ENCODE measurements at places on chromosomes 7 and 10.

DNA sequence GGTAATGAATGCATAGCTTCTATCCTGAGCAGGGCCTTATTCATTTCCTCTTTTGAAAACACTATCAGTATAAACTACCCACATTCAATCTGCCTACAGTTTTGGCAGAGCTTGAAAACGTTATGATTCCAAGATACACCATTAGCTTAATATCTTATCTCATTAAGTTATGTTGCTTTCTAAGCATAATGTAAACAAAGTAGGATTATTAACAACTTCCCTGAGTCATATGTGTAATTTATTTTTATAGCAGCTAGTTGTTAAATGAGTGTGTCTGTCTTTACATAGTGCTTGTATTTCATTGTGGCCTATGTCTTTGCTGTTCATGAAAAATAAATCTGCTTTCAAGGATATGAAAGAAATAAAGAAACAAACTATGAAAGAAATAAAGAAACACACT, 106.2 kb upstream of the DLX6 start:
- no peaks in the 10 kb centered on the region for H3K27me3 ChIP-seq
- H3K27ac ChIP-seq, result no peak overlapping the region
- DNase-seq, result no peak
- H3K36me3 ChIP-seq, result no peaks in the 10 kb centered on the region

DNA sequence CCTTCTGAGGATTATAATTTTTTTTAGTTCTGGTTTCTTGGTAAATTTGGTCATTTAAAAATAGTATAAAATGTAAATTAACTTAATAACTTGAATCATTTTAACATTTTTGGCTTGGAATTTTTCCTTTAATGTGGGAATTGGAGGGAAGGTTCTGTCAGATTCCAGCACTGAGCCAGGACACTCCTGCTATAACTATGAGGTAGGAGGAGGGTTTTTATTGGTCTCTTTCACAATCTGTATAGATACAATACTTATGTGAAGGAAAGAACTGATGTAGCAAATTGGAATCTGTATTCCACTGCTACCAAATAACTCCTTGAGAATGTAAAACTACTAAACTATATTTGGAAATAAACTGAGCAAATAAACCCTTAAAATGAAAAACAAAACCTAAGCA, 3.2 kb downstream of the PRKG1 start:
- H3K27me3 ChIP-seq, result peaks cover 18% of the 10 kb centered on the region
- peaks cover 6% of the 10 kb centered on the region for H3K4me1 ChIP-seq
- DNase-seq, result no peak
- no peak overlapping the region for H3K27ac ChIP-seq

- H3K27ac ChIP-seq, result no peak overlapping the region
- H3K4me1 ChIP-seq, result peaks cover 2% of the 10 kb centered on the region
- no peaks in the 10 kb centered on the region for H3K36me3 ChIP-seq
- H3K4me3 ChIP-seq, result no peak overlapping the region
- no peak for DNase-seq
- peaks cover 8% of the 10 kb centered on the region for H3K27me3 ChIP-seq
Observed at GRCh38 chr10:30192846-30193608, 133.6 kb upstream of the JCAD start.

GRCh38 chr10:48843198-48843597, 96.4 kb downstream of the LRRC18 start:
- no peak for DNase-seq
- H3K4me1 ChIP-seq, result no peaks in the 10 kb centered on the region
- H3K4me3 ChIP-seq, result no peak overlapping the region

Data from osteoblast (primary cell).